ENCODE measurements at places on chromosomes 11 and 22. TPM values are rescaled to one million over a fixed set of nuclear protein-coding genes. Genes with fewer than 3 reads are reported as not detected.

MCAT gene
- 19.0 TPM for total RNA-seq

GRCh38 chr11:117313091-117313490 lies 3.0 kb downstream of the BACE1 start:
- no peak for DNase-seq

ART1 gene
- not detected for total RNA-seq

OR52A1 gene
- total RNA-seq = not detected

RCOR2 gene
- total RNA-seq = 0.03 TPM

PCNX3 gene
- 21.0 TPM for total RNA-seq

DNA sequence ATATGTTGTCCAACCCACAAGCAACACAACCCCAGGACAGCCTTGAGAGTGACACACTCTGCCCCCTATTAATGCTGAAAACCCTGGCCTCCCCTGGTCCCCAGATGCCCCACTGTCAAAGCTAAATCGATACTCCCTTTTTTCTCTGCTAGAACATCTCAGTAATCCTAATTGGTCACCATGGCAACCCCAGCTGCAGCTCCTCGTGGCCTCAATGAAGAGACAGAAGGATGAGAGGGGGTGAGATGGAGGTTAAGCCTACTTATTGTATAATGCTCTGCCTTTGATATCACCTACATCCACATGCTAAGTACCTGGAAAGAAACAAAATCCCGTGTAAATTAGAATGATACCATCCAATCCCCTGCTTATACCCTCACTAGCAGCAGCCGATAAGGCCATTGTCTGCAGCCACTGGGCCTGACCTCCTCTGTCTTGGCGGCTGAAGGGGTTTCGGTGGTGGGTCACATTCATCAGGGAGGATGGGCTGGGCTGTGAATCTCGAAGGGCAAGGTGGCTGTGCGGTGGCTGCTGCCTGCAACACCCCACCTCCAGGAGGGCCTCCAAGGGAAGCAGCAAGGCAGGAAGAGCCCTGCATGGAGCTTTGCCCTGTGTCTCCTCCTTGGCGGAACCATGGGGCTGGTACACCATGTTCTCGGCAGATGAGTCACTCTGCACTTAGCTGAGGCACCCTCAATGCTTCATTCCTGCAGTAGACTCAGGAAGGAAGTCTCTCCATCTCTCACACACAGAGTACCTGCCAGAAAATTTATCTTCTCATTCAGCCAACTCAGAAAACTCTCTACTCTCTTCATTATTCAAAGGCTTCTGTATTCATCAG lies 399.5 kb downstream of the BUD13 start:
- no peak for DNase-seq

USH1C gene
- total RNA-seq = not detected
